Cardiac ventricle fibroblast (primary cell): ENCODE measurements at places on chromosomes 12 and 14. TPM values are rescaled to one million over a fixed set of nuclear protein-coding genes. Genes with fewer than 3 reads are reported as not detected.

Gene RTN1
- 0.12 and 0.34 TPM in 2 replicates for total RNA-seq

Gene ZNF10
- 8.0 and 9.4 TPM in 2 replicates for total RNA-seq

Gene ARHGEF25
- total RNA-seq: 4.8 and 9.6 TPM in 2 replicates

Gene FOXN4
- not detected in 2 replicates for total RNA-seq
